Activated naive CD8-positive, alpha-beta T cell treated with anti-CD3 and anti-CD28 coated beads for 36 hours (primary cell): ENCODE measurements at places on chromosomes 16 and 17. TPM values are rescaled to one million over a fixed set of nuclear protein-coding genes. Genes with fewer than 3 reads are reported as not detected.

- H3K4me1 ChIP-seq: no peaks in the 10 kb centered on the region
- peaks cover 6% of the 10 kb centered on the region for H3K27me3 ChIP-seq
- no peak overlapping the region for H3K27ac ChIP-seq
- no peak overlapping the region for H3K4me3 ChIP-seq
Observed at GRCh38 chr16:74748616-74749026, 26.0 kb downstream of the FA2H start.

GRCh38 chr16:22217890-22218730 lies 12.0 kb downstream of the EEF2K start:
- no peak overlapping the region for H3K4me3 ChIP-seq
- H3K27me3 ChIP-seq: no peaks in the 10 kb centered on the region
- peaks cover 23% of the 10 kb centered on the region for H3K4me1 ChIP-seq
- DNase-seq: peak; percentile 10
- no peak overlapping the region for H3K27ac ChIP-seq

DNA sequence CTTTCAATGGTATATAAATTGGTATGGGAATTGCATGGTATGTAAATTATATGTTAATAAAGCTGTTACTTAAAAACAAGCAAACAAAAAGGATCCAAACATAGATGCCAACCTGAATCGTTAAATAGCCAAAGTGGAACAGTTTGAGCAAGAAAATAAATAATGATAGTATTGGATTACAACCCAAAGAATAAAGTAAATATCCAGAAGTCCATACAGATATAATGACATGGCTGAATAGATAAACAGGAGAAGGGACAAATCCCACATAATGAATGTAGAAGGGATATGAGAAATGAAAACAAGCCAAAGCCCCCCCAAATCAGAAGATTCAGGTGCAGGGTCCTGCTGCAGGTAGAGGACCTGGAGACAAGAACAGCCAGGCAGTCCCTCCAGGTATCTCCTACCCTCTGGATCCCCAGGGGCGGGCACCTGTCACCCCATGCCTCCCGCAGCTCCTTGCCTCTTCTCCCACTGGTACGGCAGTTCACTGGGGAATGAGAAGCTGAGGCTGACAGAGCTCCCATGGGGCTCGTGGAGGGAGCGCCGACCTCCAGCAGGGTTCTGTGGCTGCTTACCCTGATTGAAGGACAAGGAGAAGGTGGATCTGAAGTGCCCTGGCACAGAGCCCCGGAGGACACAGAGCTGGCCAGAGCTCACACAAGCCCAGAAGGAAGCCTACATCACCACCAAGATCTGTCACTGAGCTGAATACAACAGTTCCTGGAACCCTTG lies 9.9 kb upstream of the LCAT start:
- no peaks in the 10 kb centered on the region for H3K27me3 ChIP-seq
- no peak for DNase-seq
- no peaks in the 10 kb centered on the region for H3K4me1 ChIP-seq
- no peak overlapping the region for H3K4me3 ChIP-seq
- H3K27ac ChIP-seq: no peak overlapping the region

- no peaks in the 10 kb centered on the region for H3K27me3 ChIP-seq
Observed at GRCh38 chr17:6755731-6756184, at the start of gene XAF1. TSS of gene XAF1 (plus strand) at chr17:6756046. CDS start at chr17:6756079, 33 bp downstream.

GRCh38 chr16:65500007-65500406 lies 378.1 kb upstream of the CDH11 start:
- no peak for DNase-seq
- H3K4me1 ChIP-seq: no peaks in the 10 kb centered on the region
- H3K36me3 ChIP-seq: no peaks in the 10 kb centered on the region

Gene CCL7
- not detected for total RNA-seq

Gene VASN
- total RNA-seq: not detected

Gene TP53TG3
- not detected for total RNA-seq

Gene CDH13
- not detected for total RNA-seq
